ENCODE measurements at places on chromosomes 13 and 19.

GRCh38 chr19:31160336-31160926, 188.8 kb downstream of the TSHZ3 start:
- DNase-seq, result no peak

DNA sequence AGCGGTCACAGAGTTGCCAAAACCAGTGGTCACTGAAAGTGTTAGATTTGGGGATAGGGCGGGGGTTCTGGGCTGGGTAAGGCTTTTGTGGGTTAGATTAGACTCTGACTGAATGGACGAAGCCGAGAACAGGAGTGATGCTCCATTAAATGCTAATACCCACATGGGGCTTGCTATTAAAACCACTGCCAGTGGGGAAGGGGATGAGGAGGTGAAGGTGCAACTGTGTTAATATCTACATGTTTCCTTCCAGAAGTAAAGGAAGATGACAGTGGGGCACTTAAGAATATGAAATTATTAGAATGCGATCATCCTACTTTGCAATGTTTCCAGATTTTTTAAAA, 573 bp upstream of the ZNF614 start:
- no peak for DNase-seq

DNA sequence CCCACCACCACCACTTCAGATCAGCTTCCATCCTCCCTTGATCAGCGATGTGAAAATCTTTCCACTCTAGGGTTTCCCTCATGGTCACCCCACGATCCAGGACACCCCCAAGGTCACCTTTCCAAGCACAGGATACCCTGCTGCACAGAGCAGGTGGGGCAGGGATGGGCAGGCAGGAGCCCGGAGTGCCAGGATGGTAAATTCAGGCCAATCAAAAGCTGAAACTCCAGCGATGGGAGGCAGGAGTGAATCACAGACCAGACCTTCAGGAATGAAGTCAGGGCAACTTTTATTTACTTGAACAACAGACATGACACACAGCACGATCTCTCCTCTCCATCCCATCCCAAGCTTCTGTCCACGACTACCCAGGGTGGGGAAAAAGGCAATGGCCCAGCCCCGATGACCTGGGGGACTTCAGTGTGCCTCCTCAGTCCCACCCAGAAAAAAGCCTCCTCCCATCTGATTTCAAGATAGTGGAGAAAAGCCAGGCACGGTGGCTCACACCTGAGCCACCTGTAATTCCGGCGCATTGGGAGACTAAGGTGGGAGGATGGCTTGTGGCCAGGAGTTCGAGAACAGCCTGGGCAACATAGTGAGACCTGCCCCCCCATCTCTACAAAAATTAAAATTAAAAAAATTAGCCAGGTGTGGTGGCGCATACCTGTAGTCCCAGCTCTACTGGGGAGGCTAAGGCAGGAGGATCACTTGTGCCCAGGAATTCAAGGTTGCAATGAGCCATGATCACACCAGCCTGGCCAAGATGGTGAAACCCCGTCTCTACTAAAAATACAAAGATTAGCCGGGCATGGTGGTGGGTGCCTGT, 39.2 kb downstream of the ZSWIM4 start:
- DNase-seq, result no peak

DNA sequence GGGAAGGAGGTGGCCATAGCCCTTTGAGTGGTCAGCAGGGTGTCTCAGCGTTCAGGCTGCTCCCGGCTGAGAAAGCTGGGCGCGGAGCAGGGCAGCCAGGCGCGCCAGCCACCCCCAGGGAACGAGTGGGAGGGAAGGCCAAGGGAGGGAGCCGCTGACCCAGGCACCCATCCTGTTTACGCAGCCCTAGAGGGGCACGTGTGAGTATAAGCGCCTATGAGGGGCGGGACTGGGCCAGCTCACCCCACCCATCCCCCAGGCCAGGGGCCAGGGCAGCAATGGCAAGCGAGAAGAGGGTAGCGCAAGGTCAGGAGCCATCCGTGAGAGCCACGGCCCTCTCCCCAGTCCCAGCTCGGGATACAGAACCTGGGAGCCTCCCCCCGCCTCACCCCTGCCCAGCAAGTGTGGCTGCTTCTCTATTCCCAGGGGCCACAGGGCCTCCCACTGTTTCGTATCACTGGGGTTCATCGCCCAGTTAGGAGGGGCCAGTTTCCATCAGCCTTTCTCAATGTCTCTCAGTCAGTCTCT, 897 bp upstream of the DMKN start:
- DNase-seq, result no peak

GRCh38 chr19:20039203-20039723, at the start of gene ZNF682:
Gene ZNF682, minus strand, starts transcription at chr19:20039505. Its CDS starts 160 bp downstream, at chr19:20039345.
- peak; percentile 98 for DNase-seq

GRCh38 chr19:43594710-43595604, 977 bp downstream of the IRGQ start:
- DNase-seq, result peak; percentile 49

GRCh38 chr13:30466358-30466714, 600 bp upstream of the HMGB1 start:
- DNase-seq, result peak; percentile 29

GRCh38 chr19:18671303-18672043, 12.0 kb upstream of the CRTC1 start:
- no peak for DNase-seq

- DNase-seq, result no peak
These were observed 803.4 kb downstream of the PCDH17 start for GRCh38 chr13:58434943-58435342.

GRCh38 chr19:29287061-29287460, 74.1 kb upstream of the UQCRFS1 start:
- no peak for DNase-seq

- no peak for DNase-seq
These were observed 241.3 kb downstream of the DACH1 start for GRCh38 chr13:71625694-71626093.

GRCh38 chr13:43360171-43360570, 336.8 kb downstream of the DNAJC15 start:
- DNase-seq, result no peak

DNA sequence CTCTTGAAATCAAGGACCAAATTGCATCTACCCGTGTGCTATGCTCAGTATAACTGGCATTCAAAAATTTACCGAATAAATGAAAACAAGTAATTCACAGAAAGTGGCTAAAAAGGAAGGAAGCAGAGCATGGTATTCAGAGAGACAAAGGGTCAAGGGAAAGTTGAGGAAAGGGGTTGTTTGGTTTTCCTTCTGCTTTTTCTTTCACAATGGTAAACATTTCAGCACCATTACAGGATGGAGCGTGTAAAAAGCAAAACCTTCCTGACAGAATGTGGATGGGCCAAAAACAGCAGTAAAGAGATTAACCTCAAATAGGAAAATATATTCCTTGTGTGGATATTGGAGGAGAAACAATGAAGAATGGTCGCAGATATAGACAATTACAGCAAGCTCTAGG, 14.8 kb downstream of the DIAPH3 start:
- no peak for DNase-seq

- no peak for DNase-seq
These were observed 1.4 kb upstream of the TMPRSS9 start for GRCh38 chr19:2358548-2359173.

- DNase-seq, result no peak
These were observed 18.3 kb downstream of the ATP4B start for GRCh38 chr13:113639616-113640262.

DNA sequence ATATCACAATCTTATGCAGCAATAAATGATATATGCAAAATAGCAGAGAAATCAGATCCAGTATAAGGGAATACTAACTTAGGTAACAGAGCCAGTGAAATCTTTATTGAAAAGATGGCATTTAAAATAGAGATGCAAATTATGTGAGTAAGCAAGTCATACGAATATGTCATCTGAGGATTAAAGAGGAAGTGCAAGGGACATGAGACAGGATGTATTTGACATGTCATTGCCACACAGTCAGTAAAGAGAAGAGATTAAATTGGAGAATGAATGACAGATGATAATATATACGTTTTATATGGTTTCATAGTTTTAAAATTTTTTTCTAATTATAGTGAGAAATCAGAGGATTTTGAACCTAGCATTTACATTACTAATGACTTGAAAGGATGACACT, 426.4 kb downstream of the SLITRK5 start:
- no peak for DNase-seq

GRCh38 chr13:63909726-63910375, 2494.2 kb upstream of the PCDH20 start:
- DNase-seq, result no peak

All from hepatic stellate cell (primary cell).